ENCODE measurements at places on chromosomes 11 and 22.

DNA sequence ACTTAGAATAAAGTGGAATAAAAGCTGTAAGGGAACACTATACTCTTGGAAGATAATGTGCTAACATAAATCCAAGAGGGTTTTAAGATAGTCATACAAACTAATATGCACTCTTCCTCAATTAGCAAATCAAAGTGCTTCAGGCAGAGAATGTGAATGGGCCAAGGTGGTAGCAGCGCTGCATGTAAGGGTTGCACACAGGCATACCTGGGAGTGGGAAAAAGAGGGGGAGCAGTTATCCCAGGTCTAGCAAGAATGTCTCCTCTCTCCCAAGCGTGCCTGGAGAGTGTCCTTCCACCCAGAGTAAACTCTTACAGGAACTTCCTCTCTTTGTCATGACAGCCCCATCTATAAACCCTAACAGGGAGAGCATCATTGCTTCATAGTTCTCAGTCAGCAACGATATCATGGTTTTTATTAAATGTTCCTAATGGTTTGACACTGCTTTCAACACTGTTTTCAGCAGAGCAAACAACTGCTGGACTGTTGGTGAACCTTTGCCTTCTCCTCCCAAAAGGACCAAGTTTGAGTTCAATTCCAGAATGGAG, 61.6 kb downstream of the SYTL2 start:
- no peak for DNase-seq

- DNase-seq: no peak
Observed at GRCh38 chr11:75208446-75208845, 32.1 kb upstream of the TPBGL start.

DNA sequence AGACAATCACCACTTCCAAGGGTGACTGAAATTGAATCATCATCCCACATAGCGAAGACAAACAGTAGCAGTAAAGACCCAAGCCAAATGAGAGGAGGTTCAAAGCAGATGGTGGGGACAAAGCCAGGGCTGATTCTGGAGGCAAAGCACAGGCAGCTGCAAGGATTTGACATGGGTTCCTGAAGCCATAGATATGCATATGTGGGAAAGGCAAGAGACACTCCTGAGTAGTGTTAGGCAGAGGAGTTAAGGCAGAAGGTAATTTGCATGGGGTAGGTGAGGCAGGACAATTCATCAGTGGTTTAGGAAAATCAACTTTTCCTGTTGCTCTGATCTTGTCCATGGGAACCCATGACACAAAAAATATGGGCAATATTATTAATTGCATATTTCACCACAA, 462.8 kb downstream of the FAM181B start:
- no peak for DNase-seq

DNA sequence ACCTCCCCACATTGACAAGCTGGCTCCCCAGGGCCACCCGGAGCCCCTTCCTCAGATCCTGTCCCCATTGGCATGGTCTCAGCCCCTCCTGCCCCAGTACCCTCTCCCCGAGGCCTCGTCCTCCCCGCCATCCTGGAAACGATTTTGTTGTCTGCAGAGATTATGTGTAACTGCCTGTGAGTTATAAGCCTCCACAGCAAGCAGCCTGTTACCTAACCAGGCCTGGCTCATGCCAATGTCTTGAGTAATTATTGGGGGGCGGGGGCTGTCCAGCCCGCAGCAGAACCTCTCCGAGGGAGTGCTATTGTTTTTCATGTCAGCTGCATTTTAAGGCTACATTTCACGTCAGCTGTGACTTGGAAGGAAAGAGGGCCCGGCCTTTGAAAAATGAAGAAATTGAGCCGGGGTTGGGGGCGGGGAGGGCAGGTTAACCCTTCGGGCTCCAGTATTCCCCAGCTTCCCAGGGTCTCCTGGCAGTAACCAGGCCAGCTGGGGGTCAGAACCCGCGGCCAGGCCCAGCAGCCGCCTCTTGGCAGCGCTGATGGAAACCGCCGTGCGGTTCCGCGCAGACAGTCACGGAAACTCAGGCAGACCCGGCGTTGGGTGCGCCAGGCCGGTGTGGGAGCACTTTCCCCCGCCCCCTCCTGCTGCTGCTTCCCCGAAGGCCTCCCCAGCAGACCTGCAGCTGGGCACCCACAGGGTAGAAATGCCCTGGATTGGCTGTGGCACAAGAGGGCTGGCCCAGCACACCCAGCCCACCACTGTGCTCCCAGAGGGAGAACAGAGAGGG, 59.5 kb downstream of the CDKN1C start:
- DNase-seq: no peak

DNA sequence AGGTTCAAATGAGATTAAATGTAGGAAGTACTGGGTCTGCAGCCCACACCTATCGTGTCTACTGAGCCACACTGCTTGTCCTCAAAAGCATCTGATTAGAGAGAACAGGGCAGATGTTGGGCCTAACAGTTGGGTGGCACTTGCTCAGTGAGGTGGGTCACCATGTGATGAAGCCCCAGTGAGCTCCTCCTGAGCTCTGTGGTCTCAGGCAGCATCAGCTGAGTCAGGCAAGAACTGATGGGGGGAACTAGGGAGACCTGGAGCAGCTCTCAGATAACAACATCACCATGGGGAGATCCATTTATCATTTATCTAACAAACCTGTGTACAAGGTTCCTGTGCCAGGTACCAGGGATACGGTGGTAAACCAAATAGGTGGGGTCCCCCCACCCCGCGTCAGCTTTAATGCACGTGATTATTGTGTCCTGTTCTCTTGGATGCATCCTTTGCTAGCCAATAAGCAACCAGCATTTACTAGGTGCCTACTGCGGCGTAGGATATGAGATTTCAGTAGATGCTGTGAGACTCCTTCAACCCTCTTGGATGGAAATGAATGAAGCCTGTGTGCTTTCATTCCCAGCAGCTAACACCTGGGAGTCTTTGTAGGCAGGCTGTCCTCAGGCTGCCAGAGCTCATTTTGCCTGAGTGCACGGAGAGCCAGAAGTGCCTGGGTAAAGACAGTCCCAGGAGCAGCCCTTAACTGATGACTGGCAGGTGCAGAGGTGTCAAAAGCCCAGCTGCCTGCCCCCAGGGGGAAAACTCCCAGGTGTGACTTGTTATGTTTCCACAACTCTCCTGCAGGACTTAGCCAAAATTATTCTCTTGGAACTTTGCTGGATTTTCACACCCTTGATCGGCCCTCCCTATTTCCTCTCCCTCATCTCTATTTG, 73.6 kb upstream of the NARS2 start:
- DNase-seq: no peak

DNA sequence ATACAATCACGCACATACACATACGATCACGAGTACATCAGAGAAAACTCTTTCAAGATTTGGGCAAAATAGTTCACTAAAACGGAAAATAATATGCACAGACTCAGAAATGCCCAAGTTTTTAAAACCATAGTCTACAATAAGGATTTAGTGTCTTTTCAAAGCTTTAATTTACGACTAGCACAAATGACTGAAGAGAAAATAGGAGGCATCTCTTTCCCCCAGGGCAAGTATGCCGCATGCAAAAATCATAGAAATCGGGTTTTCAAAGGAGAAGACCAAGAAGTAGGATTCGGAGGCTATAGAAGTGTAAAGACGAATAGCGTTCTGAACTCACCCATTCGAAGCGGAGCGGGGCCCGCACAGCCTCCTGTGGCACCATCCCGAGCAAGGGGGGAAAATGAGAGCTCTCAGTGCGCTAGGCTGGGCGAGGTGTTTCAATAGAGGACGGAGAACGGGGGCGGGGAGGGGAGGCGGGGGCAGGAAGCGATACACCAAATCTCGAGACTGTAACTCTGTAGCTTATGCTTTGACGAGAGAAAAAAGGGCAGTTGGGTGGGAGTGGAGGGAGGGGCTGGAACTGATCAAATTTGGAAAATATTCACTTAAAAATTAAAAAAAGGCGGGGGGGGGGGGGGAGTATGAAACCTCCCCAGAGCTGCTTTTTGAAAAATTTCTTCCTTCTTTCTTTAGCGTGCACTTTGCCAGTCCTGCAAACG, 15.8 kb downstream of the BLID start:
- DNase-seq: no peak

DNA sequence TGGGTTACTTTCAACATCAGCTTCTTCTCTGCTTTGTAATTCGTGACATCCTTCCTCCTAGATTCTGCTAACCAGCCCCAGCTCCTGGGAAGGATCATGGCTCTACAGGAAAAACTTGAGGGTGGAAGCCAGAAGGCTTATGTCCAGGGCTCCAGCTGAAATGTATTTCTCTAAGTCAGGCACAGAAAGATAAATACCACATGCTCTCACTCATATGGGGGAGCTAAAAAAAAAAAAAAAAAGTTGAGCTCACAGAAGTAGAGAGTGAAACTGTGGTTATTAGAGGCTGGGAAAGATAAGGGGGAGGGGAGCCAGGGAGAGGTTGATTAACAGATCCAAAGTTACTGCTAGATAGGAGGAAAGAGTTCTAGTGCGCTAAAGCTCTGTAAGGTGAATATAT, 74.9 kb downstream of the DSCAML1 start:
- DNase-seq: no peak
